NCI-H226 (cell line): ENCODE measurements at places on chromosomes 5 and 9.

GRCh38 chr5:14572836-14573235 is 8.8 kb upstream of the OTULINL start:
- no peak for DNase-seq

DNA sequence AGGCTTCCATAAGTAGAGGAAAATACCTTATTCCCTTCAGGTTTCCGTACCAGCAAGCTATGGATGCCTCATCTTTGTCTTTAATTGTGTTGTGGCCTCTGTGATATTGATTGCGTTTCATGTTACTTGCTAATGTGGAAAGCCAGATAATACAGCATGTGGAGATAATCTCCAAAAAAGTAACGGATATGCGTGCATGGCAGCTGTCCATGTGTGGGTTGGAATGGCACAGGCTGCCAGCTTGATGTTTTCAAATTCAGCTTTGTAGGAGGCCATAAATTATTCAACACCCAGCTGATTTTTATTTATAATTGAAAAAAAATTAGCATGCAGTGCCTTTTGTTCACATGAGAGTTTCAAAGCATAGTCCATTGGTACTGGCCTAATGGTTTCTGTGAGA is 144.9 kb downstream of the GIN1 start:
- DNase-seq: no peak

GRCh38 chr5:14118551-14119320 is 24.4 kb upstream of the TRIO start:
- no peak for DNase-seq

GRCh38 chr9:19030899-19031298 is 2.1 kb downstream of the SAXO1 start:
- no peak for DNase-seq

DNA sequence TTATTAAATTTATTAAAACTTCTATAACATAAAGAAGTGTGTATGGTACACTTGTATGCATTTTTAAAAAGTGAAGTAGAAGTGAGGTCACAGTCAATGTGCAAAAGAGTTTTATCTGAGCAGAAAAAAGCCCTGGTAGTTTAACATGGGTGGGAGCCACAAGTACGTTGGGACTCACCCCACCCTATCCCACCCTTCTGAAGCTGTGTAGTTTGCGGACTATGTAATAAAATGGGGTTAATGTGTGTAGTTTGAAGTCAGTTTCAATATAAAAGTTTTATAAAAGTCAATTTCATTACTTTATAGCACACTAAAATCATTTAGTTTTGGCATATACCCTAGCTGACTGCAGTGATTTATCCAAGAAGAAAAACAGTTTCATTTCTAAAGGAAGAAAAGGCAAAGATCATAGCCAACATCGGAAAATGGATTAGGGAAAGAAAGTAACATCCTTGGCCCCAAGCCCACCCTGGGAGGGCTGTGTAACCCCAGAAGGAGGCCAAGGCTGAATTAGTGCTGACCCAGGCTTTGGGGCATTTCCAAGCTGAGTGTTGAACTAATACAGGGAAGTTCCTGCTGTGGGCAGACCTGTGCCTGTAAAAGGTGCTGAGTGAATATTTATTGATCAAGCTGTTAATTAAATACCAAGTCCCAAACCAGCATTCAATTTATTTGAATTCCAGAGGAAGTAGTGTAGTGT is 398.6 kb upstream of the ADAMTSL1 start:
- no peak for DNase-seq

- DNase-seq: no peak
Observed at GRCh38 chr5:169012450-169012849, 288.5 kb downstream of the SLIT3 start.

DNA sequence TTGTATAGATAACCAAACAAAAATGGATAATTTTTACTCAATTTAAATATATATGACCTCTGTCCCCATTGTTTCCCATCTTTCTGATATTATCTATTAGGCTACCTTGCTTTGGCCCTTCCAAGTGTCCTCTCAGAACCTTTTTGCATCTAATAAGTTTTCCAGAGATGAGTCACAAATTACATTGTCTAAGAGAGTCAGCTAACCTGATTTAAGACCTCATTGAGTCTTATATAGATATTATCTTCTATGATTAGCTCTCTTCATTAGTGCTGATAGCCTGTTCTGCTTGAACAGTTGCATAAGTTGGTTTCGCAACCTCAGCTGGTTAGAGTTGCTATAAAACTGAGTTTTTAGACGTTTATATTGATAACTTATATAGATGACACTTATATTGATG is 623.1 kb downstream of the LRRC70 start:
- DNase-seq: no peak

- no peak for DNase-seq
Observed at GRCh38 chr5:2387250-2387633, 364.2 kb downstream of the IRX2 start.

GRCh38 chr9:35845824-35846771 is 17.1 kb downstream of the TMEM8B start:
- no peak for DNase-seq
